ENCODE measurements at places on chromosomes 13 and 19.

- no peak for DNase-seq
Observed at GRCh38 chr19:36488118-36488845, 1.1 kb downstream of the ZNF566 start.

DNA sequence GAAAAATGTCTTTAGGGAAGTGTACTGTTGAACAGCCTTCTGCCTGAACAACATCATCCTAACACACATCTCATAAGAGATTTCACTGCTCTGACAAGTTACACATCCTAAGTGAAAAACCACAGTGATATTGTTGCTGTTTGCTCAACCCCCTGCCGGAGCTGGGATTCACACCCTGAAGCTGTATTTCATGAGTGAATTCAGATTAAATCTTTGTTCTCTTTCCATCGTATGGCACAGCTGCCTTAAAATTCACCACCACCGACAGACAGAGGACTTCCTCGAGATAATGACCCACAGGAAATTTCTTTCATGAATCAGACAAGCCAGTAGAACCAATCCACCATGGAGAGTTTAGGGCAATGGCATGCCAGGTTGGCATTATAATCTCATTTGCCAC lies 280.8 kb downstream of the DCT start:
- DNase-seq: no peak

DNA sequence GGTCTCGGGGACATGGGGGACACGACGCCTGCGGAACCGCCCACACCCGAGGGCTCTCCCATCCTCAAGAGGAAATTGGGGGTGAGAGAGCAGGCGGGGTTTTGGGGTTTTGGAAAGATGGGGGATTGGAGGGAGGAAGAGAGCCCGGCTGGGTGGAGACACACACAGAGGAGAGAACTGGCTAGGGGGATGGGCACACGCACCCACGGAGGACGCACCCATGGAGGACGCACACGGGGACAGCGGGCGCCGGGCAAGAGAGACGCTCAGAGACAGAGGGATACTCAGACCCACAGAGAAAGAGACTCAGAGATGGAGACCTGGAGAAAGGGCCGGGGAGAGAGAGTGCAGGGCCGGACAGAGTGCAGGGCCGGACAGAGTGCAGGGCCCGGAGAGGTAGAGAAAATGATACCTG lies 52.1 kb downstream of the MAP4K1 start:
- DNase-seq: no peak

GRCh38 chr19:38149661-38150061 lies 74.4 kb downstream of the DPF1 start:
- no peak for DNase-seq

DNA sequence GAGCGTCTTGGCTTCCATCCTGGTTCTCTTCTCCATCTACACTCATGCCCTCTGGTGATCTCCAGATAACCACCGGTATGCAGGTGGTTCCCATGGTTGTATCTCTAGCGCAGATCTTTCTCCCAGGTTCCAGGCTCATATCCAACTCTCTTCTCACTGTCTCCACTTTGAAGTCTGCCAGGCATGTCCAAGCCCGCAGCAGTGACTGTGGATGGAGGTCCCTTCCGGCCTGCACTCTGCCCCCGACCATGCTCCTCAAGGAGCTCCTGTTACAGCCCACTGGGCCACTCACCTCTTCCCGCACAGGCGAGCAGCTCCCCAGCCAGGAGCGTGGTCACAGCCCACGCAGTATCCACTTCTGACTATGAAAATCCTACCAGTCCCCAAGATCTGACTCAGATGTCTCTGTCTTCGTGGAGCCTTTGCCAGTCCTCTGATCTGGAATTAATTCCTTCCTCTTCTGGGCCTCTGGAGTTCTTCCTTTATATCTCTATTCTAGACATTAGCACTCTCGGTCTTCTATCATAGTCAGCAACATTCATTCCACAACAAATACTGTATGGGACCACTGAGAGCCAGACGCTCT lies 100.2 kb downstream of the TEX26 start:
- DNase-seq: no peak
